ENCODE measurements at places on chromosomes 5 and 9.

GRCh38 chr5:10588779-10589447, 25.0 kb downstream of the ANKRD33B start:
- no peak for DNase-seq

GRCh38 chr9:124768334-124768733, 2.8 kb downstream of the NR6A1 start:
- no peak for DNase-seq

GRCh38 chr9:11241779-11242178, 629.0 kb upstream of the PTPRD start:
- no peak for DNase-seq

DNA sequence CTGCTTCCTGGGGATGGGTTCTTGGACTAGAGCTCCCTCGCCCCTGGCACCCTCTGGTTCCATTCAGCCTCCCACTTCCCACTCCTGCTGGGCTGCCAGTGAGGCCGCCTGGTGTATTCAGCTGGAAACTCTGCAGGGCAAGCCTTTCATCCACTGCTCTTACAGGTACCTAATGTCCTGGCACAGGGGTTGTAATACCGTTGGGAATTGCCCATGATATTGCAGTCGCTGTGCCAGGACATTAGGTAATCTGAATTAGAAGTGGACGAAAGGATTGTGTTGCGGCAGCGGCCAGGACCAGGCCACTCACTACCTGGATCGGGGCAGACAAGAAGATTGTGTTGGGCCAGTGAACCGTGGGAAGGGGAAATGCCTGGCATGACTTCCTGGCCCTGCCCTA, 13.1 kb downstream of the TMOD1 start:
- DNase-seq: no peak
